Liver (tissue), 10 donors: ENCODE measurements at places on chromosomes 3 and 15.

DNA sequence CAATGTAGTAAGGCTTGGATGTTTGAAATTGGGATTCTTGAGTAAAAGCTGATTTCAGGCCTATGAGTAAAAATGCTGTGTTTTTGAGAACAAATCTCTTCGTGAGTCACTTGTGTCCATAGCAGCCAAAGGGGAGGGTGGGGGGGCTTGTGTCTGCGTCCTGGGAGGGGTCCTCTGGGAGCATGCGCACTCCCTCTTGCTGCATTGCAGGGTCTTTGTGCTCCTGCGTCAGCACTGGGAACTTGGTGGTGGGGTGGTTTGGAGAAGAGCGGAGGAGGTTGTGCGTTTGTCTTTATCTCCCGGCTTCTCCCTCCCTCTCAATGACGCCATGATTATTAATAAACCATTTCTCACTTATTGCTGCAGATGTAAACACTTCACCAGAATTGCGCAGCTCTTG, 75.9 kb upstream of the NDN start:
- DNase-seq = no peak

DNA sequence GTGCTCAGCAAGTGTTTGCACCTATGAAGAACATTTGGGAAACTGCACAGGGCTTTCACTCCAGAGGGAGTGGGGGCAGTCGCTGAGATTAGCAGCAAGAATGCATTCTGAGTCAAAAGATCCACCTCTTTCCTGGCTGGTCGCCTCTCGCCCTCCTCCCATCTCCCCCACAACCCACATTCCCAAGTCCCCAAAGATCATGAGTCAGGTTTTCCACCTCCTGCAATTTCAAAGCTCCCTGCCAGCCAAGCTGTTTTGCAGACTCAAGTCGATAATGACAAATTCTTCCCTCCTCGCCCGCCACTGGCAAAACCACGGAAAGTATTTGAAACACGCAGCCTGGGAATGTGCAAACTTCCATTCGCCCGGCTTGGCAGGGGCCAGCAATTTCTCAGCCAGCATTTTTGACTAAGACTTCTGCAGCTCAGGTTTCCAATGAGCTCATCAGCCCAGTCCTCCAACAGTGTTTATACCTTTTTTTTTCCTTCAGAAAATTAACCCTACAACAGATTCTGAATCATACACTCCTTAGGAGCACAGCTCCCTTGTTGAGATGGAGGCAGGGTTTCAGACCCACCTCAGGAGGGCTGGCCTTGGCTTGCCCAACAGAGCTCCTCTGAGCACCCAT, 181.4 kb downstream of the SMAD6 start:
- DNase-seq = peak; percentile 25

DNA sequence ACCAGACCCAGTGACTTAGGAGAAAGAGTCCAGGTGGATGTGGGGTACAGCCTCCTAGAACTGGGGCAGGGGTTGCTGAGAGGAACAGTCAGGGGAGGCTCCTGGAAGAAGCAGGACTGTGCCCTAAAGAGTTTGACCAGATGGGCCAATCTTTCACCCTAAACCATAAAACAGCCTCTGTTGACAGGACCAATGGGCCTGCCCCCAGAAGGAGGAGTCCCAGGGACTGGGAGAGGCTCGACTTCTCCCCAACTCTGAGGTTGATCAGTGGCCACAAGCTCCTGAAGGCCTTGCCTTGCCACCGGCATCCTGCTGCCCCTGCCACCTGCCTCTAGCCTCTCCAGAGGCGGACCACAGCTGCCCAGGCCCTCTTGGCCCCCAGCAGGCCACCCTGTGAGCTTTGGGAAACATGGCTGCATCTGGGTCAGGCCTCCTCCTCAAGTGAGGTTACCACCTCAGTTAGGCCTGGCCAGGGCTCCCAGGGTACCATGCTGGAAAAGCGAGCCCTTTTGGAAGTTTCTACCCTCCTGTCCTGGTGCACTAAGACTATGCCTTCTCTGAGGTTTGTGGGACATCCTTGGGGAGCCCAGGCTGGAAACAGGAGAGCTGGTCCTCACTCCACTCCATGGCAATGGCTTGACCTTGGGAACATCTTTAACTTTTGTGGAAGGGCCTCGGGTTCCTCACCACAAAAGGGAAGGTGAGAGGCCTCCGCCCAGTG, 2.8 kb downstream of the VIPR1 start:
- peak; percentile 27 for DNase-seq

DNA sequence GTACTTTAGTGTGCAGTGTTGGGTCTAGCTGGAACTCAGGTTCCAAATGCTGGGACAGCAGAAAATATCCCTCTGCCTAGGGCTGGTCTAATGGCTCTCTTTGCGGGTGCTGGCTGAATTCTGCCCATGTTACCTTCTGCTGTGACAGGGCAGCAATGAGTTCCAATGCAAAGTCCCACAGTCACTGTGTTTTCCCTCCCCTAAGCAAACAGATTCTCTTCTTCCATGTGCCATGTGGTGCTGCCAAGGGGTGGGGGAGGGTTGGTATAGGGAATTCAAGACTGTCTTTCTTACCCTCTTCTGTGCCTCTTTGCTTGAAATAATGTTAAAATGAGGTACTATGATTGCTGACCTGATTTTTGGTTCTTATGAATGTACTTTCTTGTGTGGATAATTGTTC, 229.6 kb downstream of the GBE1 start:
- DNase-seq = no peak

GRCh38 chr3:85627932-85628331, 669.1 kb downstream of the CADM2 start:
- no peak for DNase-seq

DNA sequence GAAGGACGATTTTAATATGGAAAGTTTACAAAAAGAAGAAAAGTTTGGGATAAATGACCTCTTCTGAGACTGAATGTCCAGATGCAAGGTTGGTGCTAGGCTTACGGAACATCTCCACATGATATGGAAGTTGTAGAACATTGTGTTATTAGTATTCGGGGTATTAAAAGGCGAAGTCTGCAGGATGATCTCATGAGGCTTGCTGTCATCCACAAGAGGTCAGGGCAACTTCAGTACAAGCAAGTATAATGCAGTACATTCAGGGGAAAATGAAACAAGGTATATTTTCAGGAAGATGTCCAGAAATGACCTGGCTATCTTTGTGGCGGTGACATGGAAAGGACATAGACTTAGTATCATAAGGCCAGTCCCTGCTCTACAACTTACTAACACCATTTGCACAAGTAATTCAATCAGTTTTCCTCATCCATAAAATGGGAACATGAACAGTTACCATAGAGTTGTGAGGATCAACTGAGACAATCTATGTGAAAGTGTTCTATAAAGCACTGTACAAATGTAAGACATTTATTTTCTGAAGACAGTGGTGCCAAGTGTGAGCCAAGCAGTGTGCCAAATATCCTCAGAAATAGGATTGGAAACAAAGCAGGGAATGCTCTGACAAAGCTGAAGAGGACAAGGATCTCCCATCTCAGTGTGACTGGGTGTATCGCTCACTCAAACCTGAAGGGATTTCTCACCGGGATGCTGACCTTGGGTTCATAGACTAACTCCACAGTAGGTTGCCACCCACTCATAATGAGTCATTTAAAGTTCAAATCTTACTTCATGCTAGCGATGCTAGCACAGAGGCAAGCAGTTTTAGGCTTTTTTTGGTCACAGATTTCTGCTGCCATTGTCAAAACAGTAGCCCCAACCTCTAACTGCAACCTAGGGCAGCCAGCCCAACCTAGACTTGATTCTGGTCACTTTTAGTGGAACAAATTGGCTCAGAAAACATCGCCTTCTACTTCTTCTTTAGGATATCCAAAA, 118.3 kb downstream of the TIGIT start:
- no peak for DNase-seq

DNA sequence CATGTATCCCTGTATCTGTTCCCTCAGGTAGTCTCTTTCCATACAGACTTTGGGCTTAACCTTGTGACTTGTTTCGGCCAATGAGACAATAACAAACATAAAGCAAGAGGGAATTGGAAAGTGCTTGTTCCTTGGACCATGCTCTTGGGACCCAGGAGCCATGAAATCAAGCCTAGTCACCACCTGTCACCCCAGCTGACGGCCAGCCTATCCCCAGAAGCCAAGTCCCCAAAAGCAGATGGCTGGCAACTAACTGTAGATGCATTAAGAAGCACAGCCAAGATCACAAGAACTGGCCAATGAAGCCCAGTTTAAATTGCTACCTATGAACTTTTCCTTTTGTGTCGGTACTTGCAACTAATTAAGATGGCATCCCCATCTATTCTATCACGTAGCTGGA, 822.0 kb downstream of the CADM2 start:
- no peak for DNase-seq

DNA sequence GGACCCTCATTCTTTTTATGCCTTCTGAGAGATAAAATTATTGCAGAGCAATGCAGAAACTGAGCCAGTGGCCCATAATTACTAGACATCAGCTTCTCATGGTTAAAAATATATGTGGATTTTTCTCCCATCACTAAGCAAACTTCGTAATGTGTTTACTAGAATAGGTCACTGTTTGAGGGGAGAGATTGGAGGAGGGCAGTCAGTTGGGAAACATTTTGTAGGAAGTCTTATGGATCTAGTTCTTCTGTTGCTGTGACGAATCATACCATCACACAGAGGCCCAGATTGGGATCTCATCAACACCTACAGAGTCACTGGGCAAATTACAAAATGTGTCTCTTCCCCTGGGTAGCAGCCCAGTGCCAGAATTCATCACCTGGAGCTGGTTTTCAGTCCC, 81.4 kb downstream of the PDE8A start:
- no peak for DNase-seq

- no peak for DNase-seq
These were observed 148.0 kb upstream of the SLC6A11 start for GRCh38 chr3:10667901-10668476.

- no peak for DNase-seq
These were observed 75.0 kb downstream of the MCF2L2 start for GRCh38 chr3:183353421-183353820.

DNA sequence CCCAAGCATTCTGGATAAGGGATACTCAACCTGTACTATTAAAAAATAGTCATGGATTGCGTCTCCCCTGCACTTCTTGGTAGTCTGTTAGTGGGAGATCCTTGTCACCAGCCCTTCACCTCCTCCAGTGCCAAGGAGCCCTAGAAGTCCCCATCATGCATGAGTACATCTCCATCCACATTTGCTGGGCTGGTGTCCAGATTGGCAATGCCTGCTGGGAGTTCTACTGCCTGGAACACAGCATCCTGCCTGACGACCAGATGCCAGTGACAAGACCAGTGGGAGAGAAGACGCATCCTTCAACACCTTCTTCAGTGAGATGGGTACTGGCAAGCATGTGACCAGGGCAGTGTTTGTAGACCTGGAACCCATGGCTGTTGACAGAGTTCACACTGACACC, 85.7 kb downstream of the ADAMTSL3 start:
- no peak for DNase-seq

DNA sequence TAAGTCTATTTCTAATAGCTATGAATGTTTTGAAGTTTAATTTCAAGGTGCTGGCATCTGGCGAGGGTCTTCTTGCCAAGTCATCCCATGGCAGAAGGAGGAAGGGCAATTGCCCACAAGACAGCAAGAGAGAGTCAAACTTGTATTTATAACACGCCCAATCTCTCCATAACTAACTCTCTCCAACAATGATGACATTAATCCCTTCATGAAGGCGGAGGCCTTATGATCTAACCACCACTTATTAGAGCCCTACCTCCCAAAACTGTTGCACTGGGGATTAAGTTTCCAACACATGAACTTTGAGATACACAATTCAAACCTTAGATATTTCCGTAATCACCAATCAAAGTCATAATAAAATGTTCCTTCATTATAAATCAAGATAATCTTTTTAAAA, 406.9 kb downstream of the CNTN6 start:
- no peak for DNase-seq

GRCh38 chr3:78999139-78999538, 768.7 kb downstream of the ROBO1 start:
- DNase-seq = no peak

DNA sequence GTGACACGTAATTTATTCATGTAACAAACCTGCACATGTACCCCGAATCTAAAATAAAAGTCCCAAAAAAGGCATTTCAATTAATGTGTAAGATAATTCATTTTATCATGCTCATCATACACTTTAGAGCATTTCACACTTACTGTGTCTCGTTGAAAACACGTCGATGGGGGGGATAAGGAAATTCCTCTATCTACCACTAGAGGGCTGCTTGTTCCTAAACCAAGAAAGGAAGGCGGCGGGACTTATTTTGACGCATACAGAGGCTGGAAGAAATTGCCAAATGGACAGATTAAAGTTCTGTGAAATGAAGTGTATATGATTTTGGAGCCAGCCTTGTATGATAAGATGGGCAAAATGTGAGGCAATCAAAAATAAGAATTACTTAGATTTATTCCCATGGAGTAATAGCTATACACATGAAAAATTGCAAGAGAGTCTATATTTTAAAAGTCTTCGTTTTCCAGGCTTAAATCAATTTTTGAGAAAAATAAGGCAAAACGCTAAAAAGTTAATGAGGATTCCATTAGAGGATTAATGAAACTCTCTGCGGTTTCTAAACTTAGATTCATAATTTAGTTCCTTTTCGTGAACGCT, 346.8 kb downstream of the CNTN3 start:
- no peak for DNase-seq

DNA sequence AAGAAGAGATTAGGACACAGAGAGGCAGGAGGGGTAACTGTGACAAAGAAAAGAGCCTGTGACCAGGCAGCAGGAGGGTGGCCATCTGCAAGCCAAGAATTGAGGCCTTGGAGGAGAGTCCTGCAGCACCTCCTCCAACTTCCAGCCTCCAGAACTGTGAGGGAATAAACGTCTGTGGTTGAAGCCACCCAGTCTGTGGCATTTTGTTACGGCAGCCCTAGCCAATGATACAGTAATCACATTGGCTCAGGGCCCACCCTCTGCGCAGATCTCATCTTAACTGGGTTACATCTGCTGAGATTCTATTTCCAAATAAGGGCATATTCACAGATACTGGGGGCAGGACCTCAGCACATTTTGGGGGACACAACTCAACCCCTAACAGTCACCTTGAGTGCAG, 11.3 kb downstream of the SELENOS start:
- no peak for DNase-seq

- DNase-seq = no peak
These were observed 96.5 kb upstream of the TSPAN3 start for GRCh38 chr15:77167406-77167805.

- no peak for DNase-seq
These were observed 873.1 kb downstream of the NSUN3 start for GRCh38 chr3:94935738-94936580.
